NCI-H1105 treated with DMSO at 0.1 percent for 48 hours (cell line): ENCODE measurements at places on chromosomes 11 and 22.

GRCh38 chr11:34830648-34831047 is 85.5 kb downstream of the APIP start:
- no peak for DNase-seq

DNA sequence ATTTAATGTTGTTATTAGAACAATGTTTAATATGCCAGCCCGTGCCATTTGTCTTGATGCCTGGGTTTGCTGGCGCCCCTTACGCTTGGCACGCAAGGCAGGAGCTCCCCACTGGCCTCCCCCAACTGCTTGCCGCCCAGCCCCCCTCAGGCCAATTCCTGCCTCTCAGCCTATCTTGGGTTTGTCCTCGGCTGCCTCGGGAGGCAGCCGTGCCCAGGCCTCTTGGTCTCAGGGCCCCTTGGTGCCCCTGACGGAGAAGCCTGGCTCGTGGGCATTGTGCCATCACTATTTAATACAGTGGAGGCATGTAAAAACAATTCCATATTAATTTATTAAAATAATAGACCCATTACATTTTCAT is 119.8 kb downstream of the KCNQ1OT1 start:
- no peak for DNase-seq

- peak; percentile 88 for DNase-seq
These were observed 203.7 kb downstream of the NELL1 start for GRCh38 chr11:20873054-20873453.

DNA sequence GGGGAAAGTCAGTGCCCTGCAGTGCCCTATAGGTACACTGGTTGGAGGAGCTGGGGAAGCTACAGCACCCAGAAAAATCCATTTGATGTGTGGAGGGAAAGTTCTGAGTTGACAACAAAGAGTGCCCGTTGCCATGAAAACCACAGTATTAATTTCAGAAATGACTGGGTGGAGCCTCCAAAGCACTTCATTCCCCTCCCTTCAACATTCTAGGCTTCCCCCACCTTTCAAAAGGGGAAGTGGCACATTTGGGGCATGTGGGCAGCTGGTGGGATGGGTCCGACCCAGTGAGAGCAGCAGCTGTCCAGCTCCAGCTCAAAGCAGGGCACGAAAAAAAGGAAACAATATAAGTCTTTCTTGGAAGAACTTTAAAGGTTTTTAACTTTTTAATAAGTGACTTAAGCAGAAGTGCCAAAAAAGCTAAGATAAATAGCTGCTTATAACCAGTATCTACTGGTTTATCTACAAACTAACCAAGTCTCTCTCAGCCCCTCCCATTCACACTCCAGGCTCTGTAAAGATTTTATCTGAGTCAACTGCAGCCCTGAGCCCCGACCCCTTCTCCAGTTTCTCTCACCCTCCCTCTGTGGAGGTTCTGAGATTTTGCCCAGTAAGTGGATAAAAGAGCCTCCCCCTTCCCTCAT is 9.0 kb upstream of the AHNAK start:
- DNase-seq: no peak

- peak; percentile 94 for DNase-seq
These were observed 58.5 kb downstream of the IGLL1 start for GRCh38 chr22:23521441-23522113.

DNA sequence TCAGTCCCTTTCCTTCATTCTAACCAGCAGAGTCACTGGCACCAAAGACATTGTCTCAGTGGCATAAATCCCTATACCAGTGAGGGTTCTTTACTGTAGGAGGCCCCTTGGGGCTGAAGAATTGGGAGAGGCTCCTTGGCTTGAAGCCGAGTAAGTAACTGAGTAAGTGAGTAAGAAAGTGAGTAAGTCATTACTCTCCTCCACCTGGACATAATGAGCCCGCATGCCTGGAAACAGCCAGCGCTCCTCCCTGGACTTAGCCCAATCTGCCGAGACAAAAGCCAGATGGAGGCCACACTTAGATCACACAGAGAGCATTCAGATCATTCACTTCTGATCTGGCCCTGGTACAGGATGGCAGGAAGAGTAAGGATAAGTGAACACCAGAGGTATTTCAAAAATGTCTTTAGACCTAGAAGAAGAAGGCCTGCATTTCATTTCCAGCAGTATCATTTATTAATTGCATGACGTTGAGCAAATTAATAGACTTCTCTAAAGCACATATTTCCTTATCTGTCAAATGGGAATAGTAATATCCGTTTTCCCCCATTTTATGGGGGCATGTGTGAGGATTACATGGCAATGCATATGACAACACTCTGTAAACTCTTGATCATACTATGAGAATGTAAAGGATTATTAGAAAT is 8.2 kb upstream of the MICAL3 start:
- no peak for DNase-seq

- peak; percentile 37 for DNase-seq
These were observed 25.1 kb upstream of the PLAAT3 start for GRCh38 chr11:63639199-63639832.

DNA sequence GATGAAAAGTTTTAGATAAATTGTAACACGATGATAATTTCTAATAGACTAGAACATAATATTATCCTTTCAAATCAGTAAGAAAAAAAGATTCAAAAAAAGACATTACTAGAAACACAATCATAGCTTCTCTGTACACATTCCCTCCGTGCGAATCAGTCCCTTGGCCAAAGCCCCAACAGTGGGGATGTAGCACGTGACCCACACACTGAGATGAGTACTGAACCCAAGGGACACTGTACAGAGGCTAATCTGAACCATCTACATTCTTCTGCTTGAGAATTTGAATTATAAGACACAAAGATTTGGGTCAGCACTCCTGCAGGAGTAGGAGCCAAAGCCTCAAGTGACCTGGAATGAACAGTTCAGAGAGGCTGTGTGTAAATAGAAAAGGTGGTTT is 353.7 kb downstream of the INSC start:
- DNase-seq: no peak

DNA sequence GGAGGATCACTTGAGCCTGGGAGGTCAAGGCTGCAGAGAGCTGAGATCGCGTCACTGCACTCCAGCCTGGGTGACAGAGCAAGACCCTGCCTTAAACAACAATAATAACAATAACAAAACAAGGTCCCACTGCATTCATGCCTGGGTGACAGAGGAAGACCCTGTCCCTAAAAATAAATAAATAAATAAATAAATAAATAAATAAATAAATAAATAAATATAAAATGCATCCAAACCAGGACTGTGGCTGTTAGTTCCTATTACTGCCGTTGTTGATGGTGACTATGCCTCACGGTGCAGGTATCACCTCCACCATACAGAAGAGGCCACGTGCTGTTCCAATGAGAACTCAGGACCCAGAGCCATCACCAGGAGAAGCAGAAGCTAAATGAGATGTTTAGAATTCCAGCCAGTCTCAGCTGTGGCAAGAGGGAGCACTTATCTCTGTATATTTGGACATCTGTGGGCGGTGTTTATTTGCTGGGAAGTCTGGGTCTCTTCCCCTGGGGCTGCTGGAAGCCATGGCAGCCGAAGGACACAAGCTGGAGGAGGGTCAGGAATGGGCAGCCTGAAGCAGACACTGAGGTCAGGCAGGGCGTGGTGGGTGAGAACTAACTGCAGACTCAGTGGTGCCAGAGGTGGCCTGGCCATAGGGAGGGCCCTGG is 21.6 kb downstream of the C11orf86 start:
- no peak for DNase-seq
